GDM1 (cell line): ENCODE measurements at places on chromosomes 4 and X.

GRCh38 chr4:8331575-8331955, 62.0 kb downstream of the HTRA3 start:
- DNase-seq, result no peak

- DNase-seq, result no peak
Measured at GRCh38 chr4:54707406-54707805, 49.6 kb downstream of the KIT start.

- no peak for DNase-seq
Measured at GRCh38 chr4:7771541-7772507, 167.8 kb downstream of the AFAP1 start.

DNA sequence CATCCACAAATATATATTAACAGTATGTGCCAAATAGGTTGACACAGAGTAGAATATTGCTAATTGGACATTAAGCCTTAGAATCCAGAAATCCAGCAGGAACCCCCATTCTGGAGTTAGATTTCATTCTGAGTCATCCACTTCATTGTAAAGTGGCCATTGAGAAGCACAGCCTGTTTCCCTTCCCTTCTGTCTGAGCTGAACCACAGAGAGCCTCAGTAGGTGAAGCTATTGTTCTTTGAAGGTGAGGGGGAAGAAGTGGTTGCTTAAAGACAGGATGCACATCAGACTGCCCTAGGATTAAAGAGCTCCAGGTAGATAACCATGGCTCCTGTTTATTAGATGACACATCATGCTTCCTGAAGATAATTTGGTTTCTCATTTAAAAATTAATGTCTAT, 30.6 kb upstream of the MCF2 start:
- DNase-seq, result no peak

DNA sequence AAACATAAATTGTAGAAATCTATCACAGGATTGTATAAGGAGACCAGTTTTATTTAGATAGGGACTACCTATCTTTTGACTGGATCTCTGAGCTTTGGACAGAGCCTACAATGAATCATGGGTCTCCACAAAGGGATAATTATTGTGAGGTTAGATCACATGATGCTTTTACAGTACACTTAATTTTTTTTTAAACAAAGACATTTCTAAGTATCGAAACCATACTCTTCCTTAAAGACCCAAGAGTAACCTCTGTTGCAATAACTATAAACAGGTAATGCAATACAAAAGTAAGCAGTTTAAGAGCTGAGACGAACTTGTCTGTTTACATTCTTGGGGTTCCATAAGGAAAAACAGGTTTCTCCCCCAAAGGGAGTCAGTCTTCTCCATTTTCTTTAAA, 64.3 kb upstream of the GABRE start:
- no peak for DNase-seq

DNA sequence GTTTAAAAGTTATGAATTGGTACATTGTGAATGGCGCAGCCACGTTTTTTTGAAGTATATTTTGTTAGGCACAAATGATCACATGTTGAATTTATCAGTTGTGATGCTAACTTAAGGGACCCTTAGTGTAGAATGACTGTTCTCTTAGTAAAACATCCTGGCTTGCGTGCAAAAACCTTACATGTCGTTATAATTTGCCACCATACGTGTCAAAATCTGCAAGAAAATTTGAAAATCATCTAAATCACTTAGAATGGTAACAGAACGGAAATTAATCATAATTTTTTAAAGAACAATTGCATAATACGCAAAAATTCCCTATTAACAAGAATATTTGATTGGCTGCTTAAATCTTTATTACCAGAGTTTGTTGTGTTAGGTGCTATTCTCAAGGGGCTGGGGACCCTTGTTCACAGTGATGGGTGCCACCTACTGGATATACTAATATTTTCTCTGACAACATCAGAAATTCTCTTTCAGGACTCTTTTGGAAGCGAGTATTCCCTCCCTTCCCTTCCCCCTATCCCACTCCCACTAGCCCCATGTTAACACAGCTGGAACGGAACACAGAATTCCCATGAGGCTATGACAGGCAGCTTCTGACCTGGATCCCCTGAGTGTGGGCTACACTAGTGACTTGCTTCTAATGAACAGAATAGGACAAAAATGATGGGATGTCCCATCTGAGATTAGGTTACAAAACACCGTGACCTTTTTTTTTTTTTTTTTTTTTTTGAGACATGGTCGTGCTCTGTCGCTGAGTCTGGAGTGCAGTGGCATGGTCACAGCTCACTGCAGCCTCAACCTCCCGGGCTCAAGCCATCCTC, 71.8 kb downstream of the SUPT20HL2 start:
- DNase-seq, result peak; percentile 13

DNA sequence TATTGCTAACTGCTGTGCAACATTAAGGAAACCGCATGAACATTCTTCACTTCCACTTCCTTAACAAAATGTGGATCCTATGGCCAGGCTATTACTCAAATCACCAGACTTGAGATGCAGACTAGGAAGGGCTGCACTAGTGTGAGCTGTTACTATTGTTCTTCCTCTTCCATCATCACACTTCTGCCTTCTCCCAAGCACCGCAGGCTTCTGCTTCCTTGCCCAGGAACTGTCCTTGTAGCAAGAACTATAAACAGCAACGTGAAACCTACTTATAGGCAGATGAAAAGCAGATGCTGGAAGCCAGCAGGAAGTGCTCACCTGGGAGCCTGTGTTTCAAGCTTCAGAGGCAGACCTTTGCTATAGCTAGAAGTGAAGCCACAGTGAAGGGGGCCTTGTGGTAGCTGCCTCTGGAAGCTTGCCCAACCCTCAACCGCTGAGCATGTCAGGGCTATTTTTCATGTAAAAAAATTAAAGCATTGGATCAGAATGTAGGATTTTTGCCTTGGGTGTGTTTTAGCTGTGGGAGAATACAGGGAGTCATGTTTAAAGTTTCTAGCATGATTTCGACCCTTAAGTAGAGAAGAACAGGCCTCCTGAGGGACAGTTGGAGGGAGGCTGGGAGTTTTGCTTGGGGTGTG, 43.9 kb downstream of the CLNK start:
- peak; percentile 83 for DNase-seq

GRCh38 chr4:111020961-111021360, 398.1 kb upstream of the PITX2 start:
- DNase-seq, result no peak

GRCh38 chrX:110723844-110724243, 71.8 kb downstream of the CHRDL1 start:
- DNase-seq, result no peak

DNA sequence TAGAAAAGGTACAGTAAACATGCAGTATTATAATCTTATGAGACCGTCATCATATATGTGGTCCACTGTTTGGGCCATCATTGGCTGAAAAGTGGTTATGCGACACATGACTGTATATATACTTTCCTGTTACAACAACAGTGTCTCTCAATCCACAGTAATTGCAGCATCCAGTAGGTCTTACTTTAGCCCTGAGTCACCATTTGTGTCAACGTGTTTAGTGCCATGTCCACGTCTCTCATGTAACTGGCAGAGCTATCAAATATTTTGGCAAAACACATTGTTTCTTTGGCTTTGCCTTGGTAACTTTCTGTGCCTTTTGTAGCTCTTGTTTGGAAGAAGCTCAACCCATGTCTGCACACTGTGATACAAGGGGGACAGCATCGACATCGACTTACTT, 73.8 kb downstream of the CD38 start:
- DNase-seq, result no peak

DNA sequence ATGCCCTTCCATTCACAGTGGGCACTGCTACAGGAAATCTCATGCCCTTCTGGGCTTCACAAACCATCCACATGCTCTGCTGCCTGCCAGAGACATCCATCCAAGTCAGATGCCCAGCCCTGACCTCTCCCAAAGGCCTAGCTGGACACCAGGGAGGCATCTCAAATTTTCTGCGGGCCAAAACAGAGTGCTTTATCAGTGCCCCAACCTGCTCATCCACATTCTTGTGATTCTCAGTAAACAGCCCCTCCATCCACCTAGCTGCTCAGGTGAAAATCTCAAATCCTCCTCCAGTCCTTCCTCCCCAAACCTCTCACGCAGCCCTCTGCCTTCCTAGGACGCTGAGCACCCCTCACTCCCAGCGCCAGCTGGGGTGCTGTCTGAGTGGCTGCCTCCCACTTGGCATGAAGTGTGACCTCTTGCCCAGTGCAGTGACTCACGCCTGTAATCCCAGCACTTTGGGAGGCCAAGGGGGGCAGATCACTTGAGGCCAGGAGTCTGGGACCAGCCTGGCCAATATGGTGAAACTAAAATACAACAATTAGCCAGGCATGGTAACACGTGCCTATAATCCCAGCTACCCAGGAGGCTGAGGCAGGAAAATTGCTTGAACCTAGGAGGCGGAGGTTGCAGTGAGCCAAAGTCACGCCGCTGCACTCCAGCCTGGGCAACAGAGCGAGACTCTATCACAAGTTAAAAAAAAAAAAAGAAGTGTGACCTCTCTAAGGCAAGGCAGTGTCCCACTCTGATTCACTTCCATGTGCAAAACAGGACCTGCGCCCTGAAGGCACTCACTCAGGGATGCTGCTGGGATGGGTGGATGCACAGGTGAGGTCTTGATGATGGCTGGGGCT, 1.7 kb upstream of the AFAP1 start:
- no peak for DNase-seq

GRCh38 chr4:68272380-68272779, 26.9 kb upstream of the TMPRSS11B start:
- DNase-seq, result no peak

DNA sequence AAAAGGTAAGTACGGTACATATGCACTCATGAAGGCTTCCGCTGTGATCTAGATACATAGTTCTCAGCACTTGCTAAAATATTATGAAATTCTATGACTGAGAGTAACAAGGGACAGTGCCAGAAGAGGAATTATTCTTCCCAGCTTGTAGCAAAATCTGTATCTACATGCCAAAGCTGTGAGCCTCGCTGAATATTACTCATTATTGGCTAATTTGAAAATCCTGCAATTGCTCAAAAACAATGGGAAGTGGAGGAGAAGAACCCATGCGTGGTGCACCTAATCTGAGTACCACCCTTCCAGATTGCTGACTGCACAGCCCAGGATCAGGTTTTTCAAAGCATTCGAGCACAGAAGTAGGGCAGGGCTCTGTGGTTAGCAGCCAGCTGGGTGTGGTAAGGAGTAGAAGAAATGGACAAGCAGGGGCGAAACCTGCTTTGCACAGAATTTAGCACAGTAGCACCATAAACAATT, 17.4 kb upstream of the PDCL2 start:
- DNase-seq, result no peak

DNA sequence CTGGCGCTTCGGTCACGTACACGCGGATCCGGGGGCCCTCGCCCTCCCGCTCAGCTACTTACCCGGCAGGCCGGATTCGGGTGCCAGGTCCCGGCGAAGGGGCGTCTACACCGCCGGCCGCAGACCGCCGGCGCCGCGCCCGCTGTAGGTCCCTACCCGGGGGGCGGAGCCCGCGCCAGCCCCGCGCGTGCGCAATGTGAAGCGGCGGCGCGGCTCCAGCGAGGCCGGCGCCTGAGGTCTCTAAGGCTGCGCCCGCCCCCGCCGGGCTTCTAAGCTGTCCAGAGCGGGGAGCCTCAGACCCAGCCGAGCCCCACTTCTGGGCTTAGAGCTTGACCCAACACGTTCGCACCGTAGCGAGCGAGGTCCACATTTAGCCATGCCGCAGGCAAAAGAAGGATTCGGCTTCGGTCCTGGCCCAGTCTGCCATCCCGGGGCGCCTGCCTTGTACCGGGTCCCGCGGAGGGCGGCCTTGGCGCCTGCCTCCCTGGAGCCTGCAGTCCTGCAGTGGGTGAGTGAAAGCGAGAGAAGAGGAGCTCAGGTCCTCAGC, at the start of gene ZNF518B:
ZNF518B (minus strand) TSS at position 172 of the 547 bp plus-strand sequence. CDS start 11,098 bp downstream, outside the sequence.
- DNase-seq, result peak; percentile 39

DNA sequence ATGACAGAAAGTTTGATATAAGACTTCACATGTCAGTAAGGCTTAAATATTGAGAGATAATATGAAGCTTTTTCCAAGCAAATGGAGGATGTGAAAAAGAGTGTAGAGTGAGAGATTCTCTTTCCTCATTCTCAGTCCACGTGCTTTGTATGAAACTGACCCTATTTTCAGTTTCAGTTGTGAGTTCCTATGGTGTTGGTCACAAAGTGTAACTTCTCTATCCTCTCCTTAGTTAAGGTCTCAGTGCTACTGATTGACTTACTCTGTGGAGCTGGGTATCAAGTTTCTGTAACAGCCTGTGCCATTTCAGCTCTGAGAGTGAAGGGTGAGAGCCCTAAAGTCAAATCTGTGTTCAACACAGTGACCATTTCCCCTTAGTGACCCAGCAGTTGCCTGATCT, 277.2 kb downstream of the EPHA5 start:
- DNase-seq, result no peak

GRCh38 chrX:41720125-41720779, 3.7 kb upstream of the GPR82 start:
- DNase-seq, result peak; percentile 11

- no peak for DNase-seq
Measured at GRCh38 chr4:75950213-75950815, 9.5 kb upstream of the NAAA start.

DNA sequence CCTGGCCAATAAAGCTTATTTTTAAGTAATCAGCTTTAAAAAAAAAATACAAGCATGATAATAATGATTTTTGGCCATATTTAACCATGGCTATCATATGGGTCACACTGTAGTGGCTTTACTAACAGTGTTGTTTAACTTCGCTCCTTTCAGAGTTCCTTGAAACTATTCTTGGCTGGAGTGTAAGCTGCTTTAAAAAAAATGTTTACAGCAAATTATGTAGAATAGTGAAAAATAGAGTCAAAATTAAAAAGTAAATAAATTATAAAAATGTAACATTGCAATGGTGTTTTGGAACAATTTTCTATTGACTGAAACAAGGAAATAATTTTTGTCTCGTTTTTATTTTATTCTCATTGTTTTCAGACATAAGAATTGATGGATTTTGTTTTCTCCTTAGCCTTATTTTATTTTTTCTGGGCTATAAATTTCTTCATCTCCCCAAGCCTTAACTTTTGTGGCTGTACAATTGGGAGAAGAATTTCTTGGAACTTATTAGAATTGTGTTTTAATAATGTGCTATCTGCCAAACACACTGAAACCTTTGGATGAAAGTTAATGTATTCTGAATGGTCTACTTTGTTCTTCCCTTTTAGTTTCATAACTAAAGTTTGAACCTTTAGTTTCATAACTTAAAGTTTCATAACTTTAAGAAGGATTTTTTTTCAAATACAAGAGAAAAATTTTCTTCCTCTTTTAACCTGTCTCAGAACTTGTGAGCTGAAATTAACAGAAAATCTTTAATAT, 182.0 kb downstream of the ARHGAP24 start:
- no peak for DNase-seq

DNA sequence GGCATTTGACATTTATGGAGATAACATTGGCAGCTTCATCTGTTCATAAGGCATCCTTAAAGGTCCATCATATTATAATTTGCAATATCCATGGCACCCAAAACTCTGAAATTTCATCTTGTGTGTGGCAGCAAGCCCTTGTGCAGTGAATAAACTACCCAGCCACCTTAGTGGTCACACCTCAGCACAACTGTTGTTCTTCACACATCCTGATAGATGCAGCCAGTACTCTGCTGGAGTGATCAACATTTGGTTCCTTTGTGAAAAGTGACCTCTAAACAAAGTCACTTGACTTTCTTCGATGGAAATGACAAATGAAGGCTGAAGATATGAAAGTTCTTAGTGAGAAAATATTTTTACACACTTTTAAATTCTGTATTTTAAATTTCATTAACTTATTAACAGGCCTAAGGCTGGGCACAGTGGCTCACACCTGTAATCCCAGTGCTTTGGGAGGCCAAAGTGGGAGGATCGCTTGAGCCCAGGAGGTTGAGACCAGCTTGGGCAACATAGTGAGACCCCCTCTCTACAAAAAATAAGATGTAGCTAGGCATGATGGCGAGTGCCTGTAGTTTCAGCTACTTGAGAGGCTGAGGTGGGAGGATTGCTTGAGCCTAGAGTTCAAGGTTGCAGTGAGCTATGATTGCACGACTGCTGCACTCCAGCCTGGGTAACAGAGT, 161.4 kb downstream of the SPRY1 start:
- no peak for DNase-seq
